CD8-positive, alpha-beta memory T cell (primary cell): ENCODE measurements at places on chromosomes 1 and 21.

DNA sequence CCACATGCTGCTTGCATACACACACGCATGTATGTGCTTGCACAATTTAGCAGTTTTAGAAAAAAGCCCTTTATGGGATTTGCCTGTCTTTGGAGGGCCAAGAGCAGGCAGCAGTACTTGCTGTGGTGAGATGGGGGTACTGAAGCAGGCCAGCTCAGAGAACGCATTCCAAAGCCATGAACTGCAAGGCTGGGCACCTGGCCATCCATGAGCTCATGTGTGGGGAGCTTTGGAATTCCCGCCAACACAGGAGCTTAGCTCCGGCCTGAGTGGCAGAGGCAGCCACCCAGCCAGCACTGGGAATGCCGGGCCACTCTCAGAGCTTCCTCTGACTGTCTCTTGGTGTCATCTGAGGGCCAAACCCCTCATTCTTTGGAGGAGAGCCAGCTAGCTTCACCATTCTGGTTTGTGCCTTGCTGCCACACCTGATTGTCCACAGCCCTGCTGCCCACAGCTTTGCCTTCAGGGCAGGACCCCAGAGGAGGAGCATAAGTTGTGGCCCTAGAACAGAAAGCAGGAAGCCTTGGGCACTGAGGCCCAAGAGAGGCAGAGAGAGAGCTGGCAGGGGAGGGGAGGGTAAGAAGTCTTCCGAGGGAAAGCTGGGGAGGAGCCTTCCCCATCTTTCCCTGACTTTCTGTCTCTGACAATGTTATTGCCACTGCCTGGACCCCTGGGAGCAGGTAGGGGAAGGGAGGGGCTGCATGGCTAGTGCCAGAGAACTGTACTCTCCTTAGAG, 92.1 kb upstream of the POU3F1 start:
- H3K36me3 ChIP-seq, result no peaks in the 10 kb centered on the region
- H3K27me3 ChIP-seq, result peaks cover 20% of the 10 kb centered on the region
- no peak for DNase-seq
- H3K4me3 ChIP-seq, result no peak overlapping the region
- no peaks in the 10 kb centered on the region for H3K4me1 ChIP-seq
- H3K27ac ChIP-seq, result no peak overlapping the region

DNA sequence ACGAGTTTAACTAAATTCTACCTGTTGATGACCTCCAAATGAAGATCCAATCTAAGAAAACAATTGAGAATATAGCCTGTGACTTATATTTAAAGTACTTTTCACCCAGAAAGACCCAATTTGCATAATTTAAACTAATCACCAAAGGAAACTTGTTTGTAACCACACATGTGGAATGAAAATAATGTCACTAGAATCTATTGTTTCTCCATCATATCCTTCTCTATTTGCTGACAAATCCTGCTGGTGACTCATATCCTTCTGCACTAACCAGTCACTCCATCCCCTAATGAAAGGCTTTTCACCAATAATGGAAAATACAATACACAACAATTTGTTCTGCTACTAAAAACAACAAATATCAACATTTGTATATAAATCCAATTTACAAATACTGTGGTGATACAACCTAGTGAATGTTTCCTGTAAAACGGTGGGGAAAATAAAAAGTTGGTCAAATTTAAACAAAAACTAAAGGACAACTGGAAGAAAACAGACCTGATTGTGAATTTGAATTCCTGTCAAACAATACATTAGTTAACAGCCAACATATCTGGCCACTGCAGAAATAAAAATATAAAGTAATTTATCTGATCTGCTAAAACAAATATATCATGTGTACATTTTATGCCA, 6.5 kb downstream of the PTP4A2 start:
- no peaks in the 10 kb centered on the region for H3K27me3 ChIP-seq
- no peaks in the 10 kb centered on the region for H3K36me3 ChIP-seq
- peaks cover 93% of the 10 kb centered on the region for H3K4me1 ChIP-seq
- no peak for DNase-seq
- H3K27ac ChIP-seq, result peak overlapping the region; percentile 20

DNA sequence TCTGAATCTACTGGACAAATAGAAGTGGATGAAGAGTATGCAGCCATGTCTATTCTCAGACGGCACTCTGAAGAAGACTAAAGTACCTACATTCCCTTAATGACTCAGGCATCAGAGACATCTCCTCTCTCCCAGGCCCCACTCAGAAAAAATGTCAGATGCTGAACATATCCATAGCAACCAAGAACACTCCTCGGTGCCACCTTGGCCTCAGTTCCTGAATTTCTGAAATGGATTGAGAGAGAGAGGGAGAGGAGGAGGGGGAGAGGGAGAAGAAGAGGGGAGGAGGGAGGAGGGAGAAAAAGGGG, 16.0 kb upstream of the OVAAL start:
- DNase-seq, result no peak
- H3K36me3 ChIP-seq, result no peaks in the 10 kb centered on the region
- no peaks in the 10 kb centered on the region for H3K27me3 ChIP-seq
- no peak overlapping the region for H3K27ac ChIP-seq
- no peaks in the 10 kb centered on the region for H3K4me1 ChIP-seq

DNA sequence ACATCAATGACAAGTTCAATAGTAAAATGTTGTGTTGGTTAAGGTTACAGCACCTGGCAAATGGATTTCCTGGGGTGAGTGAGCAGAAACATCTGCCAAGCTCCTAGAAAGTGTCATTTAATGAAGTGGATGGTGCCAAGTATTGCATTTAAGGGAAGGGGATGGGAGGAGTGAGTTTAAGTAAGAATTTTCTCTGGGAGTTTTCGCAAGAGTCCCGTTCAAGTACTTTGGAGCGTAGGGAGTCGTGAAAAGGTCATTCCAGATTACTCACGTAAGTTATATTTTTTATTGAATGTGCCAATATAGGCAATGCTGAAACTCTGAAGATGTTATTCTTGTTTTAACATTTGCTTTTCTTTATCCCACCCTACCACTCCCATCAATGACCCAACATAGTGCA, 117.4 kb upstream of the RAB3GAP2 start:
- H3K4me3 ChIP-seq, result no peak overlapping the region
- no peak for DNase-seq
- H3K4me1 ChIP-seq, result no peaks in the 10 kb centered on the region
- no peak overlapping the region for H3K27ac ChIP-seq
- no peaks in the 10 kb centered on the region for H3K36me3 ChIP-seq

GRCh38 chr1:39671793-39672550, at the start of gene NT5C1A:
Gene NT5C1A, minus strand, starts transcription at chr1:39672107. Its CDS starts 69 bp downstream, at chr1:39672038.
- no peaks in the 10 kb centered on the region for H3K36me3 ChIP-seq
- H3K4me1 ChIP-seq, result peaks cover 5% of the 10 kb centered on the region
- H3K27ac ChIP-seq, result no peak within 1 kb of the TSS
- peaks cover 27% of the 10 kb centered on the region for H3K27me3 ChIP-seq

DNA sequence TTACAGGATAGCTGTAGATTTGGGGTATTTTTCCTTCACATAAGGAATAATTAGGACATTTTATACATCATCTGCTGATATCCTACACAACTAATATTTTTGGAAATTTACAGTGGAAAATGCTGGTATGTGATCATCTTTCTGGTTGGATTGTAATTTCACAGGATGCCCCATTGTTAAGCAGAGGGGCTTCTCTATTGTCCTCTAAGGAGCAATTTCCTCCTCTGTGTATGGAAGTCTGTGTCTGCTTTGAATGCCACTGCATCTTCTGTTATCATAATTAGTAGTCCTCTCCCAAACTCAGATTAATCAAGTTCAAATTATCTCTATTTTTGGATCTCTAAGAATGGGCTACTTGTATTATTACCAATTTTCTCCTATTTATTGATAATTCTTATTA, 988.1 kb upstream of the B3GALT2 start:
- H3K4me1 ChIP-seq, result no peaks in the 10 kb centered on the region
- no peaks in the 10 kb centered on the region for H3K27me3 ChIP-seq
- no peak overlapping the region for H3K27ac ChIP-seq
- no peak for DNase-seq
- H3K4me3 ChIP-seq, result no peak overlapping the region

GRCh38 chr21:44503901-44504399, 36.0 kb downstream of the KRTAP10-1 start:
- peaks cover 4% of the 10 kb centered on the region for H3K27me3 ChIP-seq
- no peaks in the 10 kb centered on the region for H3K36me3 ChIP-seq
- no peaks in the 10 kb centered on the region for H3K4me1 ChIP-seq
- no peak overlapping the region for H3K27ac ChIP-seq
- no peak overlapping the region for H3K4me3 ChIP-seq
- DNase-seq, result no peak

DNA sequence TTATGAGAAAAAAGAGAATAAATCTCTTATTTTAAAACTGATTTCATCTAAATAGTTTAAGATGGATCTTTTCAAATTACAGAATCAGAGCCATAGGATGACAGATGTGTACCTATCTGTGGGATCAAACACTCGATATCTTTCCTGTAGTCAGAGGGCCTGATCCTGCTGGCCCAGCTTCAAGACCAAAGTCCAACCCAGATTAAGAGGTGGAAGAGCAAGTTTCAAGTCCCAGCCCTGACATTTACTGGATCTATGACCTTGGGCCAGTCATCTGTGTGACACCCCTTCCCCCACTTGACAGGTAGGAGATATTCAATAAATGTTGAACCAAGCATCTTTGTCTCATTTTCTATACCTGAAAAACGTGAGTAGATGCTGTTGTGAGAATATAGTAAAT, 140.7 kb downstream of the FAM78B start:
- H3K27ac ChIP-seq, result no peak overlapping the region
- no peaks in the 10 kb centered on the region for H3K4me1 ChIP-seq
- no peaks in the 10 kb centered on the region for H3K27me3 ChIP-seq
- DNase-seq, result no peak
- H3K4me3 ChIP-seq, result no peak overlapping the region

- no peaks in the 10 kb centered on the region for H3K27me3 ChIP-seq
- no peaks in the 10 kb centered on the region for H3K4me1 ChIP-seq
- DNase-seq, result no peak
- no peak overlapping the region for H3K4me3 ChIP-seq
- no peaks in the 10 kb centered on the region for H3K36me3 ChIP-seq
These were observed 391.5 kb upstream of the ADGRL2 start for GRCh38 chr1:81409262-81409661.

DNA sequence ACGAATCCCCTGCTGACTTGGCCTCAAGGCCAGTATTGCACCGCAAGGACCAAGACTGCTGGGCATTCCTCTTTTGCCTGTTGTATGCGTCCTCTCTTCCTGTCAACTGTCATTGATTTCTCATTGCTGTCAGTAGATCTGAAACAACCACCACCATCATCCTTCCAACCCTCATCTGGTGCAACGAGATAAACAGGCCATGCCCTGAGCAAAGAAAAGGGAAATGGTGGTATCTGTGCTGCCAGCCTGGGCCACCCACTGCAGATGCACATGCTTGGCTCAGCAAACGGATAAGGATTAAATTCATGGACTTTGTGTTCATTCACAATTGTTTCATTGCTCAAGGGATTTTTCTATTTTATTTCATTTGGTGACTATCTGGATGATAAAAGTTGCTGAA, 13.6 kb downstream of the OXCT2 start:
- H3K4me1 ChIP-seq, result no peaks in the 10 kb centered on the region
- H3K4me3 ChIP-seq, result no peak overlapping the region
- no peak overlapping the region for H3K27ac ChIP-seq
- no peaks in the 10 kb centered on the region for H3K27me3 ChIP-seq
- no peak for DNase-seq

GRCh38 chr1:30484668-30485067, 238.7 kb downstream of the MATN1 start:
- no peak for DNase-seq
- H3K4me1 ChIP-seq, result no peaks in the 10 kb centered on the region
- no peaks in the 10 kb centered on the region for H3K27me3 ChIP-seq
- H3K36me3 ChIP-seq, result no peaks in the 10 kb centered on the region
- H3K4me3 ChIP-seq, result no peak overlapping the region
- no peak overlapping the region for H3K27ac ChIP-seq

DNA sequence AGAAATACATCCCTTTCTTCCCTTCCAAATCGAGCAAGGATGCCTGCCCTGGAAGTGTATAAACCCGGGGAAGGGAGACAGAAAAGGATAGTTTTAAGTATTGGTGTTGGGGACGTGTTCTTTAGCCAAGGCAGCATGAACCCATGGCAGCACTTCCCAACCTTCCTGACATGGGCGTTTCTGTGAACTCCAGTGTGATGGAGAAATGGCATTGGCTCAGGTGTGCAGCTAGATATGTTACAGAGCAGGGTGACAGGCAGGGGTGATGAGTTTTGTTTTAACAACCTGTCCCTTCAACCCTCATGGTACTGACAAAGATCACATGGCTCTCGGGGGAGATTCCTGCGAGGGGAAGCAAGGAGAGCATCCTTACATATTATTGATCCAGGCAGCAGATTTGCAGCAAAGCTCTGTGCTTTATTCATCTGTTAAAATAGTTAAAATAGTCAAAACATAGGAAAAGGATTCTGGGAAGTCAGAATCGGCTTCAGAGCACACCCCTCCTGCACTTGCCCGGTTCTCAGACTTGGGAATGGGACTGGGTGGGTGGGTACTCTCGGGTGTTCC, 4.0 kb downstream of the MX1 start:
- H3K4me3 ChIP-seq, result no peak overlapping the region
- H3K36me3 ChIP-seq, result peaks cover 26% of the 10 kb centered on the region
- H3K4me1 ChIP-seq, result peaks cover 12% of the 10 kb centered on the region
- H3K27me3 ChIP-seq, result no peaks in the 10 kb centered on the region
- no peak for DNase-seq

GRCh38 chr1:240309769-240310168, 218.1 kb downstream of the FMN2 start:
- H3K27ac ChIP-seq, result no peak overlapping the region
- H3K27me3 ChIP-seq, result no peaks in the 10 kb centered on the region
- H3K36me3 ChIP-seq, result no peaks in the 10 kb centered on the region

- no peak overlapping the region for H3K27ac ChIP-seq
- H3K27me3 ChIP-seq, result no peaks in the 10 kb centered on the region
- H3K36me3 ChIP-seq, result no peaks in the 10 kb centered on the region
- no peak overlapping the region for H3K4me3 ChIP-seq
These were observed 25.1 kb downstream of the PRDM16 start for GRCh38 chr1:3093898-3094626.

DNA sequence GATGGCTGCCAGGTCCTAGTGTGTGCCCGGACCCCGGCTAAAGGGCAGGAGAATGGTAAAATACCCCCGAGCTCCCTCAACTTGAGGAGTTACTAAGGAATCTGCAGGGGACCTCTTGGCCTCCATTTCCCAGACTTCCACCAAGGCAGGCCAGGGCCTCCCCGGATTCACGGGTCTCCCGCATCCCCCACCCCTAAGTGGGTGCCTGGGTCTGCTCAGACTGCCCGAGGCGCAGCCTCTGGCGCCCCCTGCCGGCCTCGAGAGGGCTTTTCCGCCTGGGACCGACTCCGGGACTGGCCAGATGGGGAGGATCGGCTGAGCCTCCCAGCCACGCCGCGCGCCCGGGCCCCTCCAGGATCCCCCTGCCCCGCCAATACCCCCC, 1.7 kb downstream of the PLEKHG5 start:
- H3K27ac ChIP-seq, result peak overlapping the region; percentile 43
- peaks cover 16% of the 10 kb centered on the region for H3K27me3 ChIP-seq
- H3K4me3 ChIP-seq, result peak overlapping the region; percentile 78
- DNase-seq, result peak; percentile 82

DNA sequence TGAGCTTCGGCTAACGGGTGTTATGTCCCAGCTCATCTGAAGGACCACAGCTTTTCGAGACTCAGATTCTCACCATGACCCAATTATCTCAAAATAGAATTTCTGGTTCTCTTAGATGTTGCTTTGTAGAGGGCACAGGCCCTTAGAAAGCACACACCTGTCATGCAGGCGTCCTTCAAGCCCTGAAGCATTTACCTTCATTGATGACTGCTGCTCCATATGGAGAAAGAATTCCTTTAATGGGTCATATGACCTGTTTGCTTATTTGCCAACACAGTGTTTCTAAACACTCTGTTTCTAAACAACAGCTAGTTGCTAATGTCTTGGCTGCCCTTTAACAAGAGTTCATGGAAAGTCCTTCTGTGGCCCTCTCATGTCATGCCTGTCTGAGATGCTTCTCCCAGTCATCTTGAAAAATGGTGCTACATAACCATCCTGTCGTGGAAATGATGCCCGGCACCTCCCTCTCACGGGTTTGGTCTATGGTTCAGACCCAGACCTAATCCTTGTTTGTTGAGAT, 495.7 kb downstream of the KIF26B start:
- H3K36me3 ChIP-seq, result no peaks in the 10 kb centered on the region
- no peaks in the 10 kb centered on the region for H3K4me1 ChIP-seq
- no peak for DNase-seq
- peaks cover 3% of the 10 kb centered on the region for H3K27me3 ChIP-seq
